ENCODE measurements at places on chromosomes 7 and 10. TPM values are rescaled to one million over a fixed set of nuclear protein-coding genes. Genes with fewer than 3 reads are reported as not detected.

DNA sequence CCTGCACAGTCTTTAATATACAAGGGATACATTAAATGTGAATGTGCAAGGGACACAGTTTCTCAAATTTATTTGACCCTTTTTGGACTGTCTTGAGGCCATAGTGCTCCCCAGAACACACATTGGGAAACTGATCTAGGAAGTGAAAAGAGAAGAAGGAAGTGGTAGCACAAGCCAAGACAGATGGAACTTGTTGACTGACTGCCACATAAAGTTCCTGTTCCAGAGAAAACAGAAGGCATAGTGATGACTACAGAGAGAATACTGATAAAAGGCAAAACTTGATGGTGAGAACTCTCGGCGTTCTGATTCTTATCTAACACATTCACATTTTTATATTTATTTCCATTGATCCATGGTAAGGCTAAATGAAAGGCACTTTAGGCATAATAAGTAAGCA, 1216.4 kb downstream of the CNTNAP2 start:
- no peak for DNase-seq

Gene PRR15
- 0.65 TPM for total RNA-seq

GRCh38 chr10:93293999-93294398, 188.1 kb downstream of the MYOF start:
- no peak for DNase-seq

- no peak for DNase-seq
Observed at GRCh38 chr10:35214607-35215020, 88.0 kb downstream of the CREM start.

Gene PMS2
- total RNA-seq = 7.5 TPM

- no peak for DNase-seq
Observed at GRCh38 chr10:76089556-76090180, 658.2 kb downstream of the LRMDA start.

DNA sequence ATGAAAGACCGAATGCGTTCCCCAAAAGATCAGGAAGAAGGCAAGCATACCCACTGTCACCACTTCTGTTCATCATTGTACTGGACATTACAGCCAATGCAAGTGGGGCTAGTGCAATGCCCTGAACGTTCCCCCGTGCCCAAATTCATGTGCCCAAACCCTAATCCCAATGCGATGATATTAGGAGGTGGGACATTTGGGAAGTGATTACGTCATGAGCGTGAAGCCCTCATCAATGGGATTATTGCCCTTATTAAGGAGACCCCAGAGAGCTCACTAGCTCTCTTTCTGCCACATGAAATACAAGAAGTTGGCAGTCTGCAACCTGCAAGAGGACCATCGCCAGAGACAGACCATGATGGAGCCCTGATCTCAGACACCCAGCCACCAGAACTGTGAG, 511.4 kb upstream of the TPK1 start:
- DNase-seq = no peak

Gene OGDHL
- total RNA-seq = 0.86 TPM

Measured in esophagus muscularis mucosa (tissue), 4 donors.